CD4-positive, alpha-beta T cell treated with Interferon alpha-2 for 1 hour (primary cell): ENCODE measurements at places on chromosomes 12 and 14.

- no peak for DNase-seq
These were observed 78.4 kb upstream of the RAP1B start for GRCh38 chr12:68532204-68532886.

DNA sequence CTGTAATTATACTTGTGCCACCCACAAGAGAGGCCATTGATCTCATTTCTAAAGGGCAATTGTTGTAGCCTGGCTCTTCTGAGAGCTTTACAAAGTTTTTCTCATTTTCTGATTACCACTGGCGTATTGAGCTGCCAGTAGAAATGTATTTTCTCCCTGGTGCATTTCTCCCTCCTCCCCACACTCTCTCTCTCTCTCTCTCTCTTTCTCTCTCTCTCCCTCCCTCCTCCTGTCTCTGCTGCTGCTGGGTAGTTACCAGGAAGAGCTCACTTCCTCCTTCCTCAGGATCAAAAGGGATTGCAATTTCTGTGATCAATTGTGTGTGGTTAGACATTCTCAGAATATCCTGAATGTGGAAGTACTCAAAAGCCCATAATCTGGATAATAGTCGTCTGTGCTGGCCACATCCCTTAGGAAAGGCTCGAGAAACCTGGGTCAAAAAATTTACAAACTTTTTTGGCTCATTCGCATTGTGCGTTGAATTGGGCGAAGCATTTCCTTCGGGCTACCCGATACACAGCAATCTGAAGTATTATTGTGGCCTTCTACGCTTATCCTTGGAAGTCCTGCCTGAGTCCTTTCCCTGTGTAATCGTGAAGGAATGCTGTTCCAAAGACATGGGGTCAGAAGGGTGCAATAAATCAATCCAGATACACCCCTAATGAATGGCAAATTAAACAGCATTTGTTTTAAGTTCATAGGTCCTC is 254.8 kb downstream of the MSRB3 start:
- DNase-seq = no peak

DNA sequence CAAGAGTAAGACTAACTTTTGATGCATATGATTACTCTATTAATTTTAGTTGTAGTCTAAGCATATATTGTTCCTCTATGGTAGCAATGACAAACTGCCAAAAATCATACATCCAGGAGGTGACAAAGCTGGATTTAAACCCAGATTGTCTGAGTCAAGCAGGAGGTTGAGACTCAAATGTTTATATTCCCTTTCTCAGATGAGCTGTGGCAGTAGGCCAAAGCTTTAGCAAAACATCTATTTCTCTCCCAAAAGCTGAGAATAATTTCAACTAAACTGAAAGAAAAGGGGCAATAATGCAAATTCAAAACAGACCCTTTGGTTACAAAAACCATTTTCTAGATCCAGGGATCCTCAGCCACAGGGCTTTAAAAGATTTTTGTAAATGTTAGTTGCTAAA is 173.6 kb downstream of the SEC23A start:
- DNase-seq = no peak

DNA sequence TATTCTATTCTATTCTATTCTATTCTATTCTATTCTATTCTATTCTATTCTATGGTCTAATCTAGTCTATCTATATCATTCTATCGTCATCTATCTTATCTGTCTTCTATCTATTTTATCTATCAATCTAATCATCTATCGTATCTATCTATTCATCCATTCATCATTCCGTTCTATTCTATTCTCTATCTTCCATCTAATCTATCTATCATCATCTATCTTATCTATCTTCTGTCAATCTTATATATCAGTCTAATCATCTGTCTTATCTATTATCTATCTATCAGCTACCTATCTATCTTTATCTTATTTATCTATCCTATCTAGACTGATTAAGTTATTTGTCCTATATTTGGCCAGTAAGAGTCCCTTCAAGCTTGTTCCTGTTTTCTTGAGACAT is 831.5 kb upstream of the TMEM132C start:
- DNase-seq = no peak

DNA sequence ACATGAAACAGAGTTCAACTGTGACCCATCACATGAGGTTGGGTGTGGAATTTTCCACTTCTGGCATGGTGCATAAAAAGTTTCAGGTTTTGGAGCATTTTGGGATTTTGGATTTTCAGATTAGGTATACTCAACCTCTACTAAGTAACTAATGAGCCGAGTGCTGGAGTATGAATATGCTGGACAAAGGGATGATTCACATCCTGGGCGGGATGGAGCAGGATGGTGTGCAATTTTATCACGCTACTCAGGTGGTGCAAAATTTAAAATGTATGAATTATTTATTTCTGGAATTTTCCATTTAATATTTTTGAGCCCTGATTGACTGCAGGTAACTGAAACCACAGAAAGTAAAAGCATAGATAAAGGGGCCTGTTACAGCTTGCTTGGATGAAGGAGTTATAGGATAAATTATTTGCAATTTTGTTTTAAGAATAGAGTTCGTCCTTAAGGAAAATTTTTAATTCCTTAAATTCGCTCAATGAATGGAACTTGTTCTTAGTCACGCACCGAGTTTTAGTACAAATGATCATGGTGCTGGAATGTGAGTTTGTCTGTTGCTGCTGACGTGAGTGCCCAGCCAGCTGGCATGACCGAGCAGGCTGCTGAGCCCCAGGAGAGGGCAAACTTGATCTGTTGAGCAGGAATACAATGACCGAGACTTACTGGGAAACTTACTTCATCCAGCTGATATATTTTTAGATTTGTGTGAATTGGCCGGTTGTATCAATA is 176.3 kb downstream of the ESR2 start:
- no peak for DNase-seq

- DNase-seq = peak; percentile 36
These were observed 89.8 kb downstream of the ZFP36L1 start for GRCh38 chr14:68703093-68703492.

GRCh38 chr12:92619730-92620684 is 82.8 kb upstream of the PLEKHG7 start:
- DNase-seq = no peak

DNA sequence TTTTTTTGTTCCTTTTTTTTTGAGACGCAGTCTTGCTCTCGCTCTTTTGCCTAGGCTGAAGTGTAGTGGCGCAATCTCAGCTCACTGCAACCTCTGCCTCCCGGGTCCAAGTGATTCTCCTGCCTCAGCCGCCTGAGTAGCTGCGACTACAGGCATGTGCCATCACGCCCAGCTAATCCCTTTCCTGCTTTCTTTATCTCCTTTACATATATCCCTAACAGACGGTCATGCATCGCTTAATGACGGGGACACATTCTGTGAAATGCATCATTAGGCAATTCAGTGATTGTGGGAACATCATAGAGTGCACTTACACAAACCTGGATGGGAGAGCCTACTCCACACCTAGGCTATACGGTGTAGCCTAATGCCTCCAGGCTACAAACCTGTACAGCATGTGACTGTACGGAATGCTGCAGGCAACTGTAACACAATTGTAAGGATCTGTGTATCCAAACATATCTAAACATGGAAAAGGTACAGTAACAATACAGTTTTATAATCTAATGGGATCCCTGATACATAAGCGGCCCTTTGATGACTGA is 32.8 kb downstream of the NOS1 start:
- no peak for DNase-seq

DNA sequence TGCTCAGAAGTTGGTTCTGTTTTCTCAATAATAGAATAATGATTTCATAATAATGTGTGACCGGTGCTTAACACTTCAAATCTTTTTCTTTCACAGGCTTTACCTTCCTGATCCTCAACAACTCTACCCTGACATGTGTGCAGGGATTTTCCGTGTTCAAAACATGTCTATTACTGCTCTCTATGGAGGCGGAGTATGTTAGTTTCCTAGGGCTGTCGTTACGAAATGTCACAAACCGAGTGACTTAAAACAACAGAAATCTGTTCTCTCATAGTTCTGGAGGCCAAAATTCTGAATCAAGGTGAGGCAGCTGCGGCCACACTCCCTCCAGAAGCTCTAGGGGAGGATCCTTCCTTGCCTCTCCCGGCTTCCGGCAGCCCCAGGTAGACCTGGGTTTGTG is 186.2 kb upstream of the VASH1 start:
- no peak for DNase-seq

- no peak for DNase-seq
These were observed 834 bp downstream of the ARHGEF25 start for GRCh38 chr12:57611827-57612710.

GRCh38 chr12:59080101-59080500 is 159.8 kb upstream of the LRIG3 start:
- DNase-seq = no peak

DNA sequence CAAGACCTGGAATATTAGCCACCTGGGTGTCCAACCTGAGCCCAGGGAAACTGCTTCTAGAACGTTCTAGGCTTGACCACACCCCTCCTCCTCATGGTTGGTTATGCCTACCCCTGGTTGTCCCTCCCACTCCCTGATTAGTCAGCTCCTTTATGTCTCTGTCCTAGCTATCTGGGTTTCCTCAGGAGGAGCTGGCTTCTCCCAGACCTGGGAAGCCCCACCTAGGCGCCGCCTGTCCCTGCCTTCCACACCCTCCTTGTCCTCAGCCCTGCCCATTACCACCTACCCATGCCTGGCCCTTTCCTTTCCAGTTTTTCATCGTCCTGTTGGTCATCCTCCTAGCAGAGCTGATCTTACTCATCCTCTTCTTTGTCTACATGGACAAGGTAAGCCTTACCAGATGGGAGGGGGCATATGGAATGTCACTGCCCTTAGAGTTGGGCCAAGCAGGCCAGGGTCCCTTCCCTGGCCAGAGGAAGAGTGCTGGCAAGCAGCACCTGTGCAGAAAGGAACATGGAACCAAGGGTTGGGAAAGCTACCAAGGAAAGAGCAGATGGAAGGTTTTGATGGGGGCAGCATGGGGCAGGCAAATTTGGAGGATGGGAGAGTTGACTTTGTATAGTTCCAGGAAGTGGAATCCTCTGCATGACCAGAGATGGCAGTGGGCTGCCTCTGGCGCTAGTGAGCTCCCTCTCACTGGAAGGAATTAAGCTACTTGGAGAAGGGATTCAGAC is 201.7 kb downstream of the TSPAN9 start:
- DNase-seq = no peak

DNA sequence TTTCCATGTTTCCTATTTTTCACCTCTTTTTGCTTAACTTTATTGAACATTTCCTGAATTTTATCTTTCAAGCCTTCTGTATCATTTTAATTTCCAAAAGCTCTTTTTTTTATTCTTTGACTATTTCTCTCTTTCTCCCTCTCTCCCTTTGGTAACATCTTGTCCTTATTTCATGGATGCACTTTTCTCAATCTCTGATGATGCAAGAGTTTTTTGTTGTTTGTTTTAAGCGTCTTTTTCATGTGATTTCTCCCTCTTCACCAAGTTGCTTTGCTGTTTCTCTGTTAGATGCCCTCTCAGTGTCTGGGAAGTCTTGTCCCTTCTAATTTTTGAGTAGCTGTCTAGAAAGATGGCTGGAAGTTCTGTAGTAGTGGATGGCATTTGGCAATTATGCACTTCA is 62.6 kb downstream of the ANO6 start:
- no peak for DNase-seq

DNA sequence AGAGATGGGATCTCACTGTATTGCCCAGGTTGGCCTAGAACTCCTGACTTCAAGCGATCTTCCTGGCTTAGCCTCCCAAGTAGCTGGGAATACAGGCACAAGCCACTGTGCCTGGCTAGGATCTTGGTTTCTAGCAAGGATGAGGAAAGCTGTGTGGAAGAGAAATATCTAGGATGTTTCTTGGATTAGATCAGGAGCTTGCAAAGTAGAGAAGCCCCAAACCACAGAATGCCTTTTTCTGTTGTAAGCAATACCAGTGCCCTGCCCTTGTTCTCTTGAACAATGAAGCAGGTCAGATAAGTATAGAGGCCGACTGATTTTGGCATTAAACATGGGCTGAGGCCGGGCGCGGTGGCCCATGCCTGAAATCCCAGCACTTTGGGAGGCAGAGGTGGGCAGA is 44.3 kb upstream of the STRN3 start:
- DNase-seq = no peak

DNA sequence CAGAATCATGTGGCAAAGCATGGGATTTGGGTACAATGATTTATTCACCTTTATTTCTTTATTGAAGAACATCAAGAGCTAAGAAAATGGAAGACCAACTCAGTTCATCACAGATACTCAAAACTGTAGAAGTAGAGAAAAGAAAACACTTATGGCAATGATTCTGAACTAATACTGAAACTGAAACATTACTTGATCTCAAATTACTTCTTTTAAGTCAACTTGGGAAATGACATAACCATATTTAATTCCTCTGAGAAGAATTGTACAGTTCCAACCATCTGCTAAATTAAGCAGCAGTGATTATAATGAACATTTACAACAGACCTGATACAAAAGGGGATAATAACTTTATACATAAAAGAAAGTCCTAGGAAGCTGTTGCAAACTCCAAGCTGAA is 466.5 kb downstream of the TMTC2 start:
- no peak for DNase-seq

GRCh38 chr14:96090441-96091148 is 51.4 kb downstream of the C14orf132 start:
- DNase-seq = no peak

DNA sequence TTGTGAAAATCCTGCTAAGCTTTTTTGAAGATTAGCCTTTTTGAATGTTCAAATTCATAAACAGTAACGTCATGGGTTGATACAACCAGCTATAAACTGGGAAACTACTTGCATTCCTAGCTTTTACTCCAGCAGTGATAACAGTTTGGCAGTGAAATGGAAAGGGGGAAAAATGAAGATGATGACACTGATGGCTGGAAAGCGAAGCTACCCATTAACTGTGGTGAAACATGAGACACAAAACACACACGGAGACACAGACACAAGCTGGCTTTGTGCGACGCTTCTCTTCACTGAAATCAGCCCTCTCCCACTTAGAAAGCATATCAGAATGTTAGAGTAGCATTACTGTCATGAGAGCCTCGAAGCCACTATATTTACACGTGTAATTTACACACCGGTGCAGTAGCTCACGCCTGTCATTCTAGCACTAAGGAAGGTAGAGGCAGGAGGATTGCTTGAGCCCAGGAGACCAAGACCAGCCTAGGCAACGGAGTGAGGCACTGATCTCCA is 15.7 kb downstream of the VPS37B start:
- no peak for DNase-seq

DNA sequence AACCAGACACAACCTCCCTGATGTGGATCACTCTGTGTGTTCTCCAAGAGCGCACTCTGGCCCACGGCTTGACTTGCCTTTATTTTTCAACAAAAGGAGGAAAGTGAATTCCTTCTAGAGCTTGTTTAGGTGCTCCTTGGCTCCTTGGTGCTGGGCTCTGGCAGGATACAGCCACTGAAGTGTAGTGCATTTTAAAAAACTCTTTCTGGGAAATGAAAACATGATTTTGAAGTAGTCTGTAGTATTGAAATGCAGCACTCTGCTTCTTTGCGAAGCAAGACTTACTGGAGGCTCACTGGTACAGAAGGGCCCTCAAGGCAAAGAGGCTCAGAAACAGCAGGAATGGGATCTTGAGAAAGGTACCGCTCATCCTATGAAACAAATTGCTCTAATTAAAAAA is 81.6 kb downstream of the PTCSC3 start:
- DNase-seq = no peak

GRCh38 chr12:47156167-47156736 is 76.5 kb upstream of the AMIGO2 start:
- no peak for DNase-seq
